Stimulated activated CD4-positive, alpha-beta T cell treated with anti-CD3 and anti-CD28 coated beads, Interleukin-12 subunit alpha, Interleukin-12 subunit beta, amount 100 ng/mL, for 4 hours (primary cell): ENCODE measurements at places on chromosomes 13 and 19.

DNA sequence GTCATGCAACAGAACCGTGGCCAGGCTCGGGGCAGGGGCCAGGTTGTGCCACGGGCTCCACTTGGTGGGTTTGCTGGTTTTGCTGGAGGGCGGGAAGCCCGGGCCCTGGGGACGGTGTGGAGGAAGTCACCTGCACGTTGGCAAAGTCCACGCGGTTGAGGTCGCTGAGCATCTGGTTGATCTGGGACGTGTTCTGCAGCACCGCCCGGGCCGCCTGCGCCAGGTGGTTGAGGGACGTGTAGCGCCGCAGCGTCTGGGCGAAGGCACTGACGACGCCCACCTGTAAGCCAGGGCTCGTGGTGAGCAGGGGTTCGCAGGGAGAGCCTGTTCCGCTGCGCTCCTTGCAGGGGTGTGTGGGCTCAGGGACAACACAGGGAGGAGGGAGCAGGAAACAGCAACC is 24.7 kb upstream of the RANBP3 start:
- DNase-seq, result no peak

- DNase-seq, result no peak
Observed at GRCh38 chr13:62997038-62997599, 1581.5 kb upstream of the PCDH20 start.

DNA sequence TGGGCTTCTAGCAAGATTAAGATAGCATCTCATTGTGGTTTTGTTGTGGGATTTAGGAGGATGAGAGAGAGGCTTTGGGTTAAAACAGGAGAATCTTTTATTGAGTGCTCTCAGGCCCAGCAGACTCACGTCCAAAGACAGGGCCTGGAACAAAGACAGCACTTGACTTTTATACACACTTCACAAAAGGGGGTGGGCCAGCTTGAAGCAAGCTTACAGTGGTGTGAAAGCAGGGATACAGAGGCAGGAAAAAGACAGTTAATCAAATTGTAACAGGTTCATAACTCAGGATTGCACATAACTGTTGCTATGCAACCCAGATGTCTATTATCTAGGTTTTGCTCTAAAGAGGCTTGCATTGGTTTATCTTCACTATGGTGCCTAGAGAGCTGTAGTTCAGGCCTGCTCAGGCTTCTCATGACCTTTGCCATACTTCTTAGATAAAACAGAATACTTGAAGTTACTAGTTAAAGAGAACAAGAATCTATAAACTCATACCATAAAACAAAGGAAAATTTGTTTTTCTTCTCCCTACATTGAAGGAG is 42.2 kb upstream of the CEACAM21 start:
- no peak for DNase-seq

DNA sequence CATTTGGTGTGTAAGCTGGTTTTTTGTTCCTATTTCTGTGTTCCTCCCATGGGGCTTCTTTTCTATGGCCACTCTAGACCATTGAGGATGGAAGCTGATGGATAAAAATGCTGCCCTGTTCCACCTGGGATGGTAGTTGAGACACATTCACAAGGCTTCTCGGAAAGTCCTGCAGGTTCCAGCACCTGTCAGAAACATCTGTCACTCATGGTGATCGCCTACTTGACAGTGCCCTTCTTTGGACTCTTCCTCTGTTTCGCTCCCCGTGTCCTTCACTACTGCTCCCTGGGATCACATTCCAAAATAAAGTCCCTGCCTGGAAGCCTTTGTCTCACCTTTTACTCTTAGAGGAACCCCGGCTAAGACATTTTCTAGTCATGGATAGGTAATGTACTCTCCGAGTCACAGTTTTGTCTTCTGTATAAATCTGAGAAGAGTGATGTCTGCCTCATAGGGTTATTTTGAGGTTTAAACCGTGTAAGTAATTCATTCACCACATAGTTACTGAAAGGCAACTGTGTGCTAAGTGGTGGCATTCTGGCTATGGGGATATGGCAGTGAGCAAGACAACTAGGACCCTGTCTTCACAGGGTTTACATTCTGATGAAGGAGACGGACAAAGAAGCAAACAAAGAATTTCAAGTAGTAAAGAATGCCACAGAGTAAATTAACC is 21.0 kb downstream of the UBAC2 start:
- DNase-seq, result no peak

GRCh38 chr13:50156561-50157127 is 141.4 kb downstream of the KCNRG start:
- no peak for DNase-seq

- DNase-seq, result no peak
Observed at GRCh38 chr13:33832872-33833271, 14.9 kb downstream of the RFC3 start.

DNA sequence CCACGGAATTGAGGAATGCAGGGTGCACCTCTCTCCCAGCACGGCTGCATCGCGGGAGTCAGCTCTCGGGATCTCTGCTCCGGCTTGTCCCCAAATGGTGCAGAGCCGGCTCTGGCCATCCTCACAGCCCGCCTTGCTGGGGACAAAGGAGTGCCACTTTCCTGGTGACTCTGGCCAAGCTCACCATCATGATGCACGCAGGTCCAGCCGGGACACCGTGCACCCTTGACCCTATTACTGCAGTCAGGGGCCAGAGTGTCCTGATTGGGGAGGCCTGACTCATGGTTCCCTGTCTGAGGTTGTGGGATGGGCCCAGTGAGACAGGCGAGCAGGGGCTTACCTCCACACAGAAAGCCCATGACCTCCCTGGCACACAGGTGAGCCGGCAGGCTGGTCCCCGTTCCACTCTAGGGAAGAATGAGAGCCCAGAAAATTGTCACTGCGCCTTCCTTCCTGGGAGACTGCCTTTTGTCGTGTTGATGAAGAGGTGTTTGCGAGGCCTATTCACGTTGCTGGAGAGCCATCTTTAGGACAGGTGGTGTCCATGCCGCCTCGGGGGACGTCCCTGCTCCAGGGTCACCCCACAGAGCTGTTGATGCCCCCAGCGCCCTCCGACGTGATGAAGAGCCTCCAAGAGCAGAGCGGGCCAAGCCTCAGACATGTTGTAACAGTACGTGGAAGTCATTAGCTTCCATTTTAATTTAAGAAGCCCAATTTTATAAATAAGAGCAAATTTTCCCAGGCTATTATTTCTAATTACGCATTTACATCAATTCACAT is 18.5 kb upstream of the VSTM2B start:
- DNase-seq, result no peak

DNA sequence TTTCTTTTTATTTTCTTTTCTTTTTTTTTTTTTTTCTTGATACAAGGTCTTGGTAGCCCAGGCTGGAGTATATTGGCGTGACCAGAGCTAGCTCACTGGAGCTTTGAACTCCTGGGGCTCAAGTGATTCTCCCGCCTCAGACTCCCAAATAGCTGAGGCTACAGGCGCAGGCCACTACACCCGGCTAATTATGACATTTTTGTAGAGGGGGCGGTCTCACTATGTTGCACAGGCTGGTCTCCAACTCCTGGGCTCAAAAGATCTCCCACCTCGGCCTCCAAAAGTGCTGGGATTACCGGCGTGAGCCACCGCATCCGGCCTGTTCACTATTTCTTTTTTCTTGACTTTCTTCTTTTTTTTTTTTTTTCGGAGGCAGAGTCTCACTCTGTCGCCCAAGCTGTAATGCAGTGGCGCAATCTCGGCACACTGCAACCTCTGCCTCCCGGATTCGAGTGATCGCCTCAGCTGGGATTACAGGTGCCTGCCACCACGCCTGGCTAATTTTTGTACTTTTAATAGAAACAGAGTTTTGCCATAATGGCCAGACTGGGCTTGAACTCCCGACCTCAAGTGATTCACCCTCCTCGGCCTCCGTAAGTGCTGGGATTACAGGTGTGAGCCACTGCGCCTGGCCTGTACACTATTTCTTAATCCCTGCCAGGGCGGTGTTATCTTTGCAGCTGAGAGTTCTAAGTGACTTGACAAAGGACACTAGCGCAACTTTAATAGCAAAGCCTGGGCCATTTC is 37.1 kb upstream of the LSM14A start:
- DNase-seq, result no peak

DNA sequence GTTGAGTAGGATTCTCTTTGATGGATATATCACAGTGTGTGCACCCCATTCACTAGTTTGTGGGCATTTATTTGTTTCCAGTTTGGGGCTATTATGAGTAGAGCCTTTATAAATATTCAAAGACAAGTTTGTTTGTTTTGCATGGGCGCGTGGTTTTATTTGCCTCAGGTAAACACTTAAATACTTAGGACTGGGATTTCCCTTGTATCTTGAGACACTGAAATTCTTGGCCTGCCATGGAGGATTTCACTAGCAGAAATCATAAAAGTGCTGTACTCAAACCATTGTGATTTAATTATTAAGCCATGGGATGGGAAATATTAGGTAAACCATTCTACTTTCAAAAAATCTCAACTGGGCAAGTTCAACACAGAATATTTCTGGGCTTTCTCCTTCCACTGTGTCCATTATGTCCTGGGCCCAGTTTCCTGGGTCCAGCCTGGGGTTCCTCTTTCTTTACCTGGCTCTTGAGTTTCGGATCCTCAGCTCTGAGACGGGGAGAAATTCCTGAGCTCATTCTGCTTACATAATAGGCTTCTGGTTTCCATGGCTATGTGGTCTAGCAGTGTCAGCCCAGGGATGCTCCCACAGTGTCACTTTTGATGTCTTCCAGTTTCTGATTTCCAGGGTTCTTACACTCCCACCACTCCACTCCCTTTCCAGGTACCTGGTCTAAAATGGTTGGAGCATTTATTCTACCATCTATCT is 14.4 kb downstream of the MYO16 start:
- no peak for DNase-seq

- DNase-seq, result no peak
Observed at GRCh38 chr19:13225085-13225484, 74.9 kb downstream of the IER2 start.

DNA sequence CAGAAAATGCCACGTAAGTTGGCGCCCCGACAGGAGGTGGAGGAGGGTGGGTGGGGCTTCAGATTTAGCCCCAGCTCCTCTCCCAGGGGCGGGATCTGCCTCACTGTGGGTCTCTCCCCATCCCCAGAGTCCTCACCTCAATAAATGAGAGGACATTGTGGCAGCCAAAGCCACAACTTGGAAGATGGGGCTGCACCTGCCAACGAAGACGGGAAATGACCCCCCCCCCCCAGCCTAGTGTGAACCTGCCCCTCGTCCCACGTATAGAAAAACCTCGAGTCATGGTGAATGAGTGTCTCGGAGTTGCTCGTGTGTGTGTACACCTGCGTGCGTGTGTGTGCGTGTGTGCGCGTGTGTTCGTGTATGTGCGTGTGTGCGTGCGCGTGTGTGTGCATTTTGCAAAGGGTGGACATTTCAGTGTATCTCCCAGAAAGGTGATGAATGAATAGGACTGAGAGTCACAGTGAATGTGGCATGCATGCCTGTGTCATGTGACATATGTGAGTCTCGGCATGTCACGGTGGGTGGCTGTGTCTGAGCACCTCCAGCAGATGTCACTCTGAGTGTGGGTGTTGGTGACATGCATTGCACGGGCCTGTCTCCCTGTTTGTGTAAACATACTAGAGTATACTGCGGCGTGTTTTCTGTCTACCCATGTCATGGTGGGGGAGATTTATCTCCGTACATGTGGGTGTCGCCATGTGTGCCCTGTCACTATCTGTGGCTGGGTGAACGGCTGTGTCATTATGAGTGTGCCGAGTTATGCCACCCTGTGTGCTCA is 1.5 kb upstream of the TRAPPC5 start:
- DNase-seq, result peak; percentile 52

GRCh38 chr19:43526884-43527859 is at the start of gene ETHE1:
ETHE1 (minus strand) TSS chr19:43527201; CDS start chr19:43527177, 24 bp downstream.
- peak; percentile 74 for DNase-seq

DNA sequence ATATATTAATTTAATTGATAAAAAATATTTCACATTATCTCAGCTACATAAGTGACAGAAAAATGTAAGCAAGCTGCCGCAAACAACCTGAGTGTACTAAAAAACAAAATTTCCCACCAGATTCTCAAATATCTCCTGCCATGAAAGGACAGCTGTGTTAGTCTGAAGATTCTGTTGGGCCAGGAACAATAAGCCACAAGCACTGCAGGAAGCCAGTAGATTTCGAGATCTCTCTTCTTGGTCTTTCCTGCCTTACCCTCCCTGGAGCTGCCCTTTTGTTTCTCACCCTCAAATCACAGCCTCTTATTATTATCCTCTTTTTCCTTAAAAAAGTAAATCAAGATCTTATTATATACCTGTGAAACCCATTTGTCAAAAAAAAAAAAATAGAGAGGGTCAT is 165.6 kb downstream of the EFNB2 start:
- no peak for DNase-seq

GRCh38 chr13:37539976-37540605 is 58.5 kb downstream of the POSTN start:
- DNase-seq, result no peak

GRCh38 chr13:113009743-113010509 is 40.9 kb downstream of the MCF2L start:
- no peak for DNase-seq

DNA sequence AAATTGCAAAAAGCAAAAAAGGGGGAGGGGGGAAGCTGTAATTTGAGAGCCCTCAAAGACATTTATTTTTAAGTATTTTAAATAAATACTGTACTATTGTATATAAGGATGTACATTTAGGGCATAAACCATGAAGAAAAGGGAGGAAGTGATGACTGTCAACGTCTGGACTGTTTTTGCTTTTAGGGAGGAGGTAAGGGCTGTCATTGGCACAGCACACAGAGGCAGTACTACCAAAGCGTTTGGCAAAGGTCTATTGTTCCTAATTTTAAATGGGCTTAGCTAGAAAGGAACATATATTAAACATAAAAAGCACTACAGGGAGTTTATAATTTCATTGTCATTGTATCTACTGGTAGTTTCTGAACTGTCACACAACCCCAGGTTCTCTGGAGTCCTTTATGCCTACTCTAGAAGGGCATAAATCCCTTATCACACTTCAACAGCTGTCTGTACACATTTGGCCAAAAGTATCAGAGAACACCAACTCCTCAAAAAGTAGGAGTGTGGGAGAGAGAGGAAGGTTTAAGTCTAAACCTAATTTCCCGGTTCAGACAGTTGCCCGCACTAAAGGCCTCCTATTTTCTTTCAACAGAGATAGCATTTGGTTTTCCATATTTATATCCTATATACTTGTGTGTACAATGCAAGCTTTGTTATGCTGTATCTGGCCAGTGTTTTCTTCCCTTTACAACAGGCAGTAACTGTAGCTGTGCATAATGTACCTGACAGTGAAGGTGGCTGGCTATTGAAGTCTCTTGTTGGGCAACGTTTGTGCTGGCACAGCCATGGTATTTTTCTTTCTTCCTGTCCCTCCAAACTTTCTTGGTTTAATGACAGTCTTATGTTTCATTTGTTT is 406.2 kb downstream of the KLF5 start:
- DNase-seq, result no peak

DNA sequence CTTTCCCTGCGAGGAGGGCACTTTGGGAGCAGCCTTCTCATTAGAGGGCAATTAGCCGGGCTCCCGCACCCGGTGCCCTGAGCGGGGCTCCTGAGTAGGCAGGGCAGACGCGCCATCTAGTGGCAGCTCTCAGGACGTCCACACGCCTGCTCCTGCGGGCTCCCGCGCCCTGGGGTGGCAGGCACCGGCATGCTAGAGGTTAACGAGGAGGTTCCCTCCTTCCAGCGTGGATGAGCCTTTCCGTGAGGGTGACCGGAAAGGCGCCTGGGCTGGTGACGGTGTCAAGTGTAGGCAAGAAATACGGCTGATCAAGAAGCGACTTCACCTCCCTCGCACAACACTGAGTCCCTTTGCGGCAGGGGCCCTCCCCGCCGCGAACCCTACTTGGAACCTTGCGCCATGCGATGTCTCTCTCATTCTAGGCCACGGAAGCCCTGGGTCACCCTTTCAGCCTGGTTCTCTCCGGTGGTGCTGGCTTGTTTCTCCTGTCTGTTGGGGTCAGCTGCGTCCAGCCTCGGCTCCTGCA is 67.7 kb downstream of the ALOX5AP start:
- DNase-seq, result peak; percentile 80

GRCh38 chr13:61880578-61881283 is 465.1 kb upstream of the PCDH20 start:
- DNase-seq, result no peak

- no peak for DNase-seq
Observed at GRCh38 chr13:112244061-112244460, 132.1 kb upstream of the SPACA7 start.
